Ovary (tissue), 10 donors: ENCODE measurements at places on chromosomes 4 and X. TPM values are rescaled to one million over a fixed set of nuclear protein-coding genes. Genes with fewer than 3 reads are reported as not detected.

The STPG2 gene
- polyA plus RNA-seq, result 0.22 TPM

The SHOX gene
- polyA plus RNA-seq, result not detected

The GLOD5 gene
- polyA plus RNA-seq, result not detected

The PGAM4 gene
- polyA plus RNA-seq, result not detected

The HSFX4 gene
- not detected for polyA plus RNA-seq

The F8A2 gene
- not detected for polyA plus RNA-seq

The RNF175 gene
- 0.07 TPM for polyA plus RNA-seq

The PRICKLE3 gene
- polyA plus RNA-seq, result 3.5 TPM

The SHROOM2 gene
- polyA plus RNA-seq, result 9.7 TPM

The MAGEA6 gene
- polyA plus RNA-seq, result not detected

The RAB41 gene
- polyA plus RNA-seq, result not detected

The HPF1 gene
- 26.7 TPM for polyA plus RNA-seq

The XK gene
- 1.3 TPM for polyA plus RNA-seq

The NPFFR2 gene
- polyA plus RNA-seq, result not detected

The PABPC1L2B gene
- not detected for polyA plus RNA-seq

The TMEM271 gene
- polyA plus RNA-seq, result not detected

The DNAAF6 gene
- not detected for polyA plus RNA-seq

The USP17L10 gene
- polyA plus RNA-seq, result not detected

The ABLIM2 gene
- polyA plus RNA-seq, result 0.87 TPM

The RENBP gene
- 2.8 TPM for polyA plus RNA-seq

The YY2 gene
- polyA plus RNA-seq, result 1.1 TPM
